ENCODE measurements at places on chromosomes 5 and 9.

- no peak for DNase-seq
Measured at GRCh38 chr9:5712651-5713390, 83.9 kb downstream of the RIC1 start.

DNA sequence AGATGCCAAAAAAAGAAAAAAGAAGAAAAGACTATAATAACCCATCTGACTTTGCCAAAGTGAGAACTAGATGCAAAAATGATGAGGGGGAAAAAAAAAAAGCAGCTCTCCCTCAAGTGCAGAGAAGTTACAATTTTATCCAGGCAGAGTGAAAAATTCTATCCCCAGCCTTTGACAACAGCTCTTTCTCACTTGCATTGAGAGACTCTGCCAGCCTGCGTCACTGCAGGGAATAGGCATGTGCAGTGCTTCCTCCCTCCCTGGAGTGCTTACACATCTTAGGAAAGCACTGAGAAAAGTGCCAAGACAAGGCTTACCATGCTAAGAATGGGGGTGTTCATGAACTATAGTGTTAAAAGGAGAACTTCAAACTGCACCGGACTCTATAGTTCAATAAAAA is 418.6 kb upstream of the TYRP1 start:
- no peak for DNase-seq

- DNase-seq = no peak
Measured at GRCh38 chr9:72896439-72896838, 56.4 kb downstream of the ALDH1A1 start.

DNA sequence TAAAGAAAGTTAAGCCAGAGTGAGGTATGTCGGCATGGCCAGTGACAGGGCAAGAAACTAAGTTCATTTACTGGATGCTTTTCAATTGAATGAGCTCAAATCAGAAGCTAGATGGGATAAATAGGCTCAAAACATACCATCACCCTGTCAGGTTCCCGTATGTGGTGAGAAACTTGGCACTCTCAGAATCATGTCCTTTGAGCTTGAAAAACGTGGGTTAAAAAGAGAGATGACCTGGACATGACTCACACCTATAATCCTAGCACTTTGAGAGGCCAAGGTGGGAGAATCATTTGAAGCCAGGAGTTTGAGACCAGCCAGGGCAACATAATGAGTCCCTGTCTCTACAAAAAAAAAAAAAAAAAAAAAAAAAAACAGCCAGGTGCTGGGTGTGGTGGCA is 121.7 kb upstream of the RGMB start:
- no peak for DNase-seq

- no peak for DNase-seq
Measured at GRCh38 chr9:35598866-35599590, 6.0 kb upstream of the TESK1 start.

DNA sequence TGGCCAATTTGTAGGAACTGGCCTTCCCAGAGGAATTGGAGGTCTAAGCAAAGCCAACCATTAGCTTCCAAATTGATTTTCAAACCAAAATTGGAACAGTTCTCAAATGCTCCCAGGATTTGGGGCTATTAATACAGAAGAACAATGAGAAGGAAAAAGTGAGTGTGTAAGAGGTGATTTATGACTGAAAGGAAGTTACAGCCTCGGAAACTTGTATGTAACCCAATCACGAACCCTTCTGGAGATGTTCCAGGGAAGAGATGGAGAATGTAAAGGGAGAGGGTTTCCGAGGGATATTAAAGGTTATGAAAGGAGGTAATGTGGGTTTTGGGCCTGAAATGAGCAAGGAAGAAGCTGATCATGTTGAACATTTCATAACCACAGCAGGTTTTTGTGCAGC is 93.2 kb upstream of the CXCL14 start:
- no peak for DNase-seq

DNA sequence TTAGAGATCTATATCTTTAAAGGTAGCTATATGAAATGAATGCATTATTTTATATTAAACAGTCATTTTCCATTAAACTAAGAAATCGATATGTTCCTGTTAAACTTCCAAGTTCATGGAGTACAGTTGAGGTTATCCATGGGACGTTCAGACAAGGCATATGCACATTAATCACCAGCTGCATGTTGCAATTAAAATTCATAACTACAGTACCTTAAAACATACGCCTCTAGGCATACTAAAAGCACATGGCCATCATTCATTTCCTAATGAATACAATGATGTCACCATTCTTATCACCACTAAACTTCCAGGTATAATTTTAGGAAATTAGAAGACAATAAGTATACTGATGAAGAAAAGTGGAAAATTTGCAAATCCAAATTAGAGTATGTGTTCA is 174.3 kb downstream of the CDH12 start:
- no peak for DNase-seq

- DNase-seq = no peak
Measured at GRCh38 chr9:105339849-105340248, 95.4 kb downstream of the SLC44A1 start.

DNA sequence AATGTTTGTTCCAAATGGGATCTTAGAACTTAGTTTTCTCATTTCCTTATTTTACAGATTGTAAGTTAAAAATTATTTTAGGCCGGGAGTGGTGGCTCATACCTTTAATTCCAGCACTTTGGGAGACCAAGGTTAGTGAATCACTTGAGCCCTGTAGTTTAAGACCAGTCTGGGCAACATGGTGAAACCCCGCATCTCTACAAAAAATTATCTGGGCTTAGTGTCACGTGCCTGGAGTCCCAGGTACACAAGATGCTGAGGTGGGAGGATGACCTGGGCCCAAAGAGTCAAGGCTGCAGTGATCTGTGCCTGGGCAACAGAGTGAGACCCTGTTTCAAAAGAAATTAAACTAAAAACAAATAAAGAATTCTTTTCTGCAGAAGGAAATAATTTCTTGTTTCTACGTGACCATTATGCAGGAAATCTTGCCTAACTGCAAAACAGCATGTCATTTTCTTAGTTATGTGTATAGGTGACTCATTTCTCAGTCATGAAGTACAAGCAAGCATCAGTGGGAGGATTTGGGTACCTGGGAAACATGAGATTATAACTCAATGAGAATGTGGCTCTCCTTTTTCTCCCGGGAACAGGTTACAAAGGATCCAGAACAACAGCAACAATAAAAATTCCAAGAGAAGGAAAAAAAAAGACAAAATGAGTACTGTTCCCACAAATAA is 375.1 kb upstream of the ST8SIA4 start:
- no peak for DNase-seq

DNA sequence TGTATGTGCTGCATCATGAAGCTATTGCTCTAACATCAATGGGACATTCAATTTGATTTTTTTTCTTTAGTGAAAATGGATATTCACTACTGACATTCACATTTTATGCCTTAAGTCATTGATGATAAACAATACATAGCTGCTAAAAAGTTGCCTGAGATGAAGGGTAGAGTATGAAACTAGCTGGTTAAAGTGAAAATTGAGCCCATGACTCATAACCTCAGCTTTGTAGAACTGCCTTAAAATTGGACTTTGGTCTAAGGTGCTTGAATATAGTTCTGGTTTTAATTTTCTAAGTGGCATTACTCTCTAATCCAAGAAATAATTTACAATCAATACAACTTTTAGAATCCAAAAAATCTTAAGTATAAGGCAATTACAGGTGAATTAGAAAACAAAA is 740.4 kb upstream of the RIOK2 start:
- DNase-seq = no peak

- DNase-seq = no peak
Measured at GRCh38 chr5:172502410-172502809, 48.1 kb upstream of the SH3PXD2B start.

DNA sequence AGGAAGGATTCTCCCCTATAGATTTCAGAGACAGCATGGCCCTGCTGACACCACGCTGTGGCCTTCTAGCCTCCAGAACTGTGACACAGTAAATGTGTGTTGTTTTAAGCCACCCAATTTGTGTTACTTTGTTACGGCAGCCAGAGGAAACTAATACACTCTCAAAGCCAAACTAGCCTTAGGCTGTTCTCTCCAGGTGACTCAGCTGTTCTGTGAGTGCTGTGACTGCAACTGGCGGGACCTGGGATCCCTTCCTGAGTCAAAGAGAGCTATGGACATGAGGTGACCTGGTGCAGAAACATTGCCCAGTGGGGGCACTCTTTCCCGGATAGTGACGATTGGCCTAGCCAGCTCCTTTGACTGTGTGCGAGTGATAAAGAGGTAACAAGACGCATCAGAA is 14.0 kb upstream of the MLANA start:
- DNase-seq = no peak

- no peak for DNase-seq
Measured at GRCh38 chr5:103203226-103203625, 55.3 kb upstream of the MACIR start.

DNA sequence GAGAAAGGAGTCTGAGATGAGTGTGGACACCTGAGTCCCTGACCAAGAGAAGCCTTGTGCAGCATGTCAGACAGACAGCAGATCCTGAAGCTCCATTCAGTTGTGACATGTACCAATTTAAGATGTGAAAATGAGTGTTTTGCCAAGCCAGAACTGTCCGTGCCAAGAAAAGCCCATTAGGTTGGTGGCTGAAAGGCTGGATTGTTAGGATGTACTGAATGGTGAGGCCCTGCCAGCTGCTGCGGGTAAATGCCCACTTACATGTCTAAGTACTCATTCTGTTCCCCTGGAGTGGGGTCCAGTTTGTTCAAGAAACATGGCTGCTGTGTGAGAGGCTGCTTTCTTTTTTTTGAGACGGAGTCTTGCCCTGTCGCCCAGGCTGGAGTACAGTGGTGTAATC is 14.6 kb downstream of the DAPK1 start:
- DNase-seq = no peak

DNA sequence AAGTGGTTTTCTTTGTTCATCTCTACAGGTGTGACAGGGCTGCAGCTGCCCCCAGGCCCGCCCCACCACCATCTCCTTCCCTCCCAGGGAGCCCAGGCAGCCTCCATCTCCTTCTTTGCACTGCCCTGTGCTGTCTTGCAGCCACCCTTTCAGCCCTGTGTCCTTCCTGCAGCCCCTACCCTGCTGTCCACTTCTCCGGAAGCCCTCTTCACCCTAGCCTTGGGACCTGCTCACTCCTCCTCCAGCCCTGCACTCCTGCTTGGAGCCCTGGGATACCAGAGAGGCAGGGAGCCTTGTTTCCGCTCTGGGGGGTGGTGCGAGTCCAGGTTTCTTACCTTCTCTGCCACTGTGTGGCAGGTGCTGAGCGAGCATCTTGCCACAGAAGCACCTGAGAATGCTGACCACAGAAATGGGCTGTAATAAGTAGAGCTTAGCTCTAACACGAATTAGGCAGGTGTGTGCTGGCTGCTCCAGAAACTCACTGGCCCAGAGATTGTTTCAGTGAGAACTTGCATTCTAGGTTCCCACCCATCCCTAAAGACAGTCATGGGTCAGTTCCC is 51.3 kb upstream of the GADD45G start:
- DNase-seq = no peak

DNA sequence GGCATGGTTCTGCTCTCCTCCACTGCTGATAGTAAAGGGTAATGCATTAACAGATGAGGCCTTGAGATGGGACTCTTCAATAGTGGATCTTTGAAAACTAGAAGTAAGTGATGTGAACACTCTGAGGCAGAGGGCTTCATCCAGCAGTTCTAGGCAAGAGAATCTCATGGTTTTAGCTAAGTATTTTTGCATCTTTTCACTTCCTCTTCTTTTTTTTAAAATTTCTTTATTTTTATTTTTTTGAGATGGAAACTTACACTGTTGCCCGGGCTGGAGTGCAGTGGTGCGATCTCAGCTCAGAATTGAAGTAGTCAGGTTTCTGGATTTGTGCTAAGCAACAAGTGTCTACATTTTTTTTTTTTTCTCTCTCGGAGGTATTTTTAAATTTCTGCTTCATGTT is 101.9 kb downstream of the MTRR start:
- no peak for DNase-seq

DNA sequence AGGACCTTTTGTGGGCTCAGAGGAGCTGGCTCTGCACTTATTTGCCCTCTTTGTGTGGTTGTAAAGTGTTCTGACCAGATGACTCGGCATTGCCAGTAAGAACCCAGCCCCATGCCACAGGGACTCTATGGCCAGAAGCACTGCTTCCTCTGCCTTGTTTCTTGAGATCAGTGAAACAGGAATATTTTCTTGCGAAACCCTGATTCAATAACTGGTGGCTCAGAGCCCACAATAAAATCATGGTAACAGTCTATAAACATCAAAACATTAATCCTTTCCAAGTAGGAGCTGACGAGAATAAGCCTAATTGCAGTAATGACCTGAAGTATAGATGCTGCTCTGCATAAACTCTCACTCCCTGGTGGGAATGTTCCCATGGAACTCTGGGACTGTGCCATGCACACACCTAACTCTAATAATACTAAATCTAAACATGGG is 344.3 kb downstream of the ZNF608 start:
- no peak for DNase-seq

DNA sequence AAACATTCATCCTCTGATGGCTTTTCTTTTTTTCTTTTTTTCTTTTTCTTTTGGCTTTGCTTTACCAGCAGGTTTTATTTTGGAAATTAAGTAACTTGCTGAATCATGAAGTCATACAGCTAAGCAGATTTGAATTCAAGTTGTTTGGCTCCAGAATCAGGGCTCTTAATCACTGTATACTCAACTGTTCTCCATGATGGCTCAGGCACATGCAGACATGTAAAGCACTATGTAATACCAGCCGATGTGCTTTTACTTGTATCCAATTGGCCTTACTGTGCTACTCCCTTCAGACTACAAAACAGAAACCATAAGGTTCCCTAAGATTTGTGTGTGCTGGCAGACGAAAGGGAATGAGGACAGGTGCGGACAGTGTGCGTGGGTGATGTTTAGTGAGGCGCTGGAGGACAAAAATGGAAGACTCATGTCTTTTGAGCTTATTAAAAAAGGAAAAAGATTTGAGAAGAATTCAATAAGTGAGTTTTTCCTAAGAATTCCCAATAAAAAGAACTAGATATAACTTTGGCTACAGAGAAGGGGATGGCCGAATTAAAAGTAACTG is 44.7 kb upstream of the OTP start:
- DNase-seq = no peak

DNA sequence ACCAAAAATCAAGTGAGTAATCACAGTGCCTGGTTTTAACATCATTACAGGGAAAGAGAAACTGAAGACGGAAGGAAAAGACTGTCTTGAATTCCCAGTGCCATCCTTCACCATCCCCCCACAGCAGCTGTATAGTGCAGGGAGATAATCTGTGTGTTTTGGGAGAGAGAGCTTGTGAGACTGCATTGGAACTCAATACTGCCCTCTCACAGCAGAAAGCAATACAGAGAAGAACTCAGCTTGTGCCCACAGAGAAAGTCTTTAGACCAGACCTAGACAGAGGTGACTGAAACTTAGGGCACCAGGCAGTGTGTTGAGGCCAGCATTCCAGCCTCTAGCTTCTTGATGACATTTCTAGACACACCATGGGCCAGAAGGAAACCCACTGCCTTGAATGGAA is 754.7 kb upstream of the CDH6 start:
- no peak for DNase-seq

DNA sequence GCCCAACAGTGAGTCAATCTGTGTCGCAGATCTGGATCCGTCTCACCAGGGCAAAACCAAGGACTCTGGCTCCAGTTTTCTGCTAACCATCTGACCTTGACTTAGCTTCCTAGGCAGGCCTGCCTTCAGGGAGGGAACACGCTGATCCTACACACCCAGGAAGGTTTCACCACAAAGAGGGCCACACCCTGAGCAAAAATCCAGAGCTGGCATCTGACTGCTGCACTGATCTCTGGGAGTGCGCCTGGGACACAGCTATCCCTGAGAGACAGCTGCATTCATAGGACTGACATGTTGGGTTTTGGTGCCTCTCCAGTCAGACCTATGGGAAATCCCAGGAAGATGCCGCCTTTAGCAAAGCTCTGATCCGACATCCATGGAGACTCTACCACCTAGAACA is 47.5 kb downstream of the CDK5RAP2 start:
- DNase-seq = no peak

GRCh38 chr5:137837491-137838394 is 29.9 kb upstream of the MYOT start:
- DNase-seq = no peak

- DNase-seq = no peak
Measured at GRCh38 chr9:100202806-100203205, 103.8 kb downstream of the INVS start.

Measured in stimulated activated CD4-positive, alpha-beta T cell treated with anti-CD3 and anti-CD28 coated beads, Interleukin-1b, Interleukin-23, amount 100 ng/mL, for 1 hour (primary cell).